Retinal pigment epithelial cell (primary cell): ENCODE measurements at places on chromosomes 1 and 21.

DNA sequence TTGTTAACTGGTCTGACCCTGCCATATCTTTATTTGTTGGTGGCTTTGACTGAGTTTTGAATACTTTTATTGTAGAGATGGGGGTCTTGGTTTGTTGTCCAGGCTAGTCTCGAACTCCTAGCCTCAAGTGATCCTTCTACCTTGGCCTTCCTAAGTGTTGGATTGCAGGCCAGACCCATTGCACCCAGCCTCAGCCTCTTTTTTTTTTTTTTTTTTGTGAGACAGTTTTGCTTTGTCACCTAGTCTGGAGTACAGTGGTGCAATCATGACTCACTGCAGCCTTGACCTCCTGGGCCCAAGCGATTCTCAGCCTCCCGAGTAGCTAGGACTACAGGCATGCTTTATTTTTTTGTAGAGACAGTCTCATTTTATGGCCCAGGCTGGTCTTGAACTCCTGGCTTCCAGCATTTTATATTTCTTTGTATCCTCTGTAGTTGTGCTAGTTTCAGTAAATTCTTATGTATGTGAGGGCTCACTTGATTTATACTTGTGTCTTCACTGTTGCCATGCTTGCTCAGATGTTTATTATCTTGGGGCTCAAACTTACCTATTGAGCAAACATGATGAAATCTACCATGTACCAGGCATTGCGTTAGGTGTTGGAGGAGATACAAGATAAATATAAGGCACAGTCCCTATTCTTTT lies 24.1 kb downstream of the THRAP3 start:
- DNase-seq = peak; percentile 35

- no peak for DNase-seq
These were observed 21.3 kb downstream of the RRP1 start for GRCh38 chr21:43810505-43811261.

DNA sequence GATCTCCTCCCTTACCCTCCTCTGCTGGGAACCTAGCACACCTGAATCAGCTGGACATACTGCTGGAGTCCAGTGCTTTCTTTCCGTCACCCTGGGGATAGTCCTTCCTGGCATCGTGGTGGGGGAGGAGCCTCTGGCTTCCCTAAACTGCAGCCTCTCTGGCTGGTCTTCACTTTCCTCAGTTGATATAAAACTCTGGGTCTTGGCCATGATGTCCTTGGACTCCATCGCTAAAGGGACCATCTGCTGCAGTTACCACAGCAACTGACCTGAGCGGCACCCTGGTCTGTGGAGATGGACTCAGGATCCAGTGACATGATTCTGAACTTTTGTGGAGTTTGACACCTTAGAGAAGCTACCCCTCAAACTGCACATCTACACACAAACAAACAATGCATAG lies 22.8 kb downstream of the PARS2 start:
- no peak for DNase-seq

GRCh38 chr1:76993036-76993435 lies 125.8 kb downstream of the ST6GALNAC5 start:
- DNase-seq = no peak

DNA sequence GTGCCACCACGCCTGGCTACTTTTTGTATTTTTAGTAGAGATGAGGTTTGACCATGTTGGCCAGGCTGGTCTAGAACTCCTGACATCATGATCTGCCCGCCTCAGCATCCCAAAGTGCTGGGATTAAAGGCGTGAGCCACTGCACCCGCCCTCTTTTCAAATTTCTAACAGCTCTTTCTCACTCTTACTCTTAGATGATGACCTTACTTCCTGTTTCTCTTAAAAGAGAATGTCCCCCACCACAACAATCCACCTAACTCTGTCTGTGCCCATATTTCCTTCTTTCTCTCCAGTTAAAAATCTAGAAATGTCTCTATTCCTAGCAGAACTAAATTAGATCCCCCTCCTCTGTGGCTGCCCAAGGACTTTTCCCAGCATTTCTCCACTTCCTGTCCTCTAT lies 46.6 kb upstream of the RGS2 start:
- no peak for DNase-seq
